MG63 (cell line): ENCODE measurements at places on chromosomes 6 and 20. TPM values are rescaled to one million over a fixed set of nuclear protein-coding genes. Genes with fewer than 3 reads are reported as not detected.

DNA sequence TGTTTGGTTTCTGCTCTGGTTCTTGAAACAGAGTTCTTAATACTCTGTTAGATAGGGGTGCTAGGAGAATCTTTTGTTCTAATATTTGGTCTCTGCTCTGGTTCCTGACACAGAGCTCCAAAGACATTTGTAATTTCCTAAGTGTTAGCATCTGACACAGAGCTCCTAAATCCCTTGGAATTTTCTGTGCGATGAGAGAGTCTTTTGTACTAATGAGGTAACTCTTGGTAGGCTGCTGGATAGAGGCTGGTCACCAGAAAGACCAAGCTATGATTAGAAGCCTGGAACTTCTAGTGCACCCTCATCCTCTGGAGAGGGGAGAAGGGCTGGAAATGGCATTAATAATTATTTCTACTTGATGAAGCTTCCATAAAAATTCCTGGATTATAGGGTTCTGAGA, 7.7 kb upstream of the CD109 start:
- DNase-seq = no peak

DNA sequence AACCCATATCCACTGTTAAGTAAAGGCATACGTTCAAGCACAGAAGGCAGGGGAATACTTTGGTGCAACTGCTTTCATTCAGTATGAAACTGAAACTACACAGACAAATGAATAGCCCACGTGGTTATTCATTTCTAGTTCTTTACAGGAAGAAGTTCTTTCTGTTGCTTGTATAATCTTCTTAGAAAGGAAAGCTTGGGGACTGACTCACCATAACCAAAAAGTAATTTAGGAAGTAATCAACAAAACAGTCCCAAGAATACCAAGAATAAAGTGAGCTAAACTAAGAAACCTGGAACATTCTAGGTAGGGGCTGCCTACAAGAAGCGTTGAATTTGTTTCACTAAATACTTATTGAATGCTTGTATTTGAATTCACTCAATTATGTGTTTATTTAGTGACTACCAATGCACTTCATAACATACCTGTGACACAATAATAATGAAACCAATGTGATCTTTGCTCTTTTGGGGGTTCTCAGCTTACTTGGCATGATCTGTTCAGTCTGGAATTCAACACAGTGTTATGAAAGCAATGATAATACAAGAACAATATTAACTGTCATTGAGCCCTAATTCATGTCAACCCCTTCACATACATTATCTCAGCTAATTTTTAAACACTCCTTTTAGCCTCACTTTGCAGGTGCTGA, 25.1 kb upstream of the KIAA0408 start:
- no peak for DNase-seq

PACSIN1 gene
- total RNA-seq = not detected in 2 replicates

DNA sequence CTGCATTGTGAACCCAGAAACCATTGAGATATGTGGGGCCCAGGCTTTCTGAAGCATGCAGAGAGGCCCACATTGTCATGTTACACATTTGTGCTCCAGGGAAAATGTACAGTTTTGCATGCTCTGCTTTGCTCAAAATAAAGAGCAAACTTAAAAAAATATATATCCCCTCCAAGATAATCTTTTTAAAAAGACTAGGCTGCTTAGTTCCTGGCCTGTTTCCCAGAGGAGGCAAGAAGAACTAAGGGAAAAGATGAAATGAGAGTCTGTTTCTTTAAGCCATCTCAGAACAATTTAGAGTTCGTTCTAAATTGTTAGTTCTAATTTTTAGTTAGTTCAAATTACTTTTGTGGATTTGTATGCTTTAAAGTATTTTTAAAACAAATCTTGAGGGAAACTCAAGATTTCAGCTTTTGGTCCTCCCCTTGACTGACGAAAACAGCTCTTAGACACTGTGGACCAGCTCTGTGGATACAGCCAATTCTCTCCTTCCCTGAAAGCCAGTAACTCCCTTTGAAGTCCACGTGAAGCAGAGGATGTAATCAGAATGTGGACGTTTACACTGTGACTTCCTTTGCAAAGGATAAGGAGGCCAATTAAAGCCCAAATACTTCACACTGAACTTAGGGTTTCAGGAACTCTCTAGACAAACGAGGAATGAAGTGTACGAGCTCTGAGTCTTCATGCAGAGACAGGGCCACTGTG, 84.7 kb downstream of the CD164 start:
- DNase-seq = no peak

- no peak for DNase-seq
Observed at GRCh38 chr6:16619777-16620176, 141.5 kb downstream of the ATXN1 start.
